Body of pancreas (tissue), 4 donors: ENCODE measurements at places on chromosomes 16 and 17. TPM values are rescaled to one million over a fixed set of nuclear protein-coding genes. Genes with fewer than 3 reads are reported as not detected.

DNA sequence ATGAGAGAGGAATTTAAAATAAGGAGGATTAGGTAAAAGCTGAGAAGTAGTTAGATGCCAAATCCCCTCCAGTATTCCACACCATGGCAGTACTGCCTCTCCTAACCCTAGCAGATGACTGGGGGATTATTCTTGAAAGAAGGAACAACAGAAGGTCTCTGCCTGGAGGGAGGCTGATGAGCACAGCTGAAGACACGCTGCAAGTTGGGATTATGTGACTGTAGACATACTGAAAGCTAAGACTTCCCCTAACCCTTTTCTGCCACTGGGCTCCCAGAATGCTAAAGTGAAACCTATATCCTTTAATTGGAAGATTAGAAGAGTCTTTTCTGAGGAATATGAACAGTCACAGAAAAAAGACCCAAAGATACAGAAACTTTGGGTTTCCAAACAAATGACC lies 27.7 kb upstream of the SLC46A1 start:
- H3K27me3 ChIP-seq = no peaks in the 10 kb centered on the region
- H3K36me3 ChIP-seq = no peaks in the 10 kb centered on the region
- H3K4me3 ChIP-seq = no peak overlapping the region

DNA sequence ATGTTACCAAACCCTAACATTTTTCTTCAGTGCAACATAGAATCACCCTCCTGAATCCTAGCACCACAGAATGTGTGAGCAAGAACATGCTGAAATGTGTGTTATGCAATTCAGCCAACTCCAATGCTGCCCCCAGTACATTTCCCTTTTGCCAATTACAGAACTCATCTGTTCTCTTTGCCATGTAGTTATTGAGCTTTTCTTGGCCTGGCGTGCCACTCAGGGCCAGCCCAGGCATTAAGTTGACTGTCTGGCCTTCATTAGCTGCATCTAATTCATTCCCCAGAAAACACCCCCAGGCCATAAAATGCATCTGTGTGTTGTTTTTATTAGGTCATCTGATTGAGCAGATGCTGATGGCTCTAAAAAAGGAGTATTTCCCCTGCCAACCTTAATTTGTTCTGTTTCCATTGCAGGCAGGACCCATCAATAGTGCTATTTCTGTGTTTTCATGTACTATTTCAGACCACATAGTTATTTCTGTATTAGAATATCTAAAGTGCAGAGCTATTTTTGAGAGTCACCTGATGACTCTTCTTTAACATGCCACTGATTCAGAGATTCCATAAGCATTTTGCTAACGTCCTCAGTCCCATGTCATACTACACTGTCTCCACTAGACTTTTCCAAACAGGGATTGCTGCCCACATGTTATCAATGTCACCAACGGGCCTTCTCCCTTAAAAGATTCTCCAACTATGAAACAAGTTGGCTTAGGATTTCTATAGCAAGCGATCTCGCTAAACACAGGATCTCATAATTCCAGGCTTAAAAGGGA lies 969.7 kb downstream of the CDH11 start:
- H3K4me3 ChIP-seq = no peak overlapping the region
- no peaks in the 10 kb centered on the region for H3K36me3 ChIP-seq
- H3K4me1 ChIP-seq = no peaks in the 10 kb centered on the region
- DNase-seq = no peak
- H3K27me3 ChIP-seq = no peaks in the 10 kb centered on the region

DNA sequence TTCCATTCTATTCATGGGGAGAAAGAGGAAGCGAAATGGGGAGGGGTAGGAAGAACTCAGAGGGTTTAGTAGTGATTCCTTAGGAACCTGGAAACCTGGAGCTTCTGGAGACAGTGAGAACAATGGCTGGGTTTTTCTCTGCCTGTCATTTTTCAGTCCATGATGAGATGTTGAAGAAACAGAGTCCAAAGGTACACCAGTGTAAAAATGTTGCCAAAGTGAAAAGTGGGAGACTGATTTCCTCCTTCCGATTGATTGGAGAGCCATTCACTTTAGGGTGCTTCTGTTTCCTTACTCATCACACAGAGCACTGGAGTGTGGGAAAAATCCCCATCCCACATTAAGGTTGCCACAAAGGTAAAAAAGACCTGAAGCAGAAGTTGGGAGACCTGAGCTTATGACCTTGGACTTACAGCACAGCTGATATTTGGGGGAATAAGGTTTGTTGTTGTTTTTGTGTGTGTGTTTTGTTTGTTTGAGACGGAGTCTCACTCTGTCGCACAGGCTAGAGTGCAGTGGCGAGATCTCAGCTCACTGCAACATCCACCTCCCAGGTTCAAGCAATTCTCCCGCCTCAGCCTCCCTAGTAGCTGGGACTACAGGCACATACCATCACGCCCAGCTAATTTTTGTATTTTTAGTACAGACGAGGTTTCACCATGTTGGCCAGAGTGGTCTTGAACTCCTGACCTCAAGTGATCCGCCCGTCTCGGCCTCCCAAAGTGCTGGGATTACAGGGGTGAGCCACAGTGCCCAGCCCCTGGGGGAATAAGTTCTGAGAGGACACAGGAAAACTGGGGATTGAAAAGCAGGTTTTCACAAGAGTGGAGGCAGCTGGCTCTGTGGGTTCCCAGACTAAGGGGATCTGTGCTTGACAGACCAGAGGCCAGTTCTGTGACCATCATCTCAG lies 1.4 kb upstream of the DHX8 start:
- no peak overlapping the region for H3K27ac ChIP-seq
- no peak for DNase-seq
- no peak overlapping the region for H3K4me3 ChIP-seq
- H3K36me3 ChIP-seq = no peaks in the 10 kb centered on the region
- peaks cover 22% of the 10 kb centered on the region for H3K4me1 ChIP-seq

EVI2A gene
- not detected for total RNA-seq

UMOD gene
- 12.7 TPM for total RNA-seq
